ENCODE measurements at places on chromosomes 3 and 15. TPM values are rescaled to one million over a fixed set of nuclear protein-coding genes. Genes with fewer than 3 reads are reported as not detected.

PRSS50 gene
- total RNA-seq: not detected

FAM107A gene
- not detected for total RNA-seq

ZNF385D gene
- total RNA-seq: 1.7 TPM

SETD2 gene
- 36.1 TPM for total RNA-seq

Measured in foreskin keratinocyte (primary cell).